Esophagus squamous epithelium (tissue), 5 donors: ENCODE measurements at places on chromosomes 1 and 21.

DNA sequence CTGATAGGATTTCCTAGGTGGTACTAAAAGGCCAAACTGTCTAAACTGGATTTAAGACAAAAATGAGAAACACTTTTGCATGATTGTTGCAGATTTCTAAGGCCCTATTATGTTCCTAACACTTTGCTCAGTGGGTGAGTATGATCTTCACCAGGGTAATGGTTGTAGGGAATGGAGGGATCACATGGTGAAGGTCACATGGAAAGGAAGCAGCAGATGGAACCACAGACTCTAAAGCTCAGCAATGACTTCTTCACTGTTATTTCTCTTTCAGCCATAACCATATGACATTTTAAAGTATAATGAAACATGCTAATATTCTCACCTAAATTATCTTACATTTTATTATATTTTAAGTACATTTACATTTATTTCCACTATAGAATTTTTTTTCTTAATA is 51.5 kb downstream of the CHRM3 start:
- H3K36me3 ChIP-seq, result no peaks in the 10 kb centered on the region
- H3K27me3 ChIP-seq, result no peaks in the 10 kb centered on the region
- no peak for DNase-seq
- no peak overlapping the region for H3K4me3 ChIP-seq

DNA sequence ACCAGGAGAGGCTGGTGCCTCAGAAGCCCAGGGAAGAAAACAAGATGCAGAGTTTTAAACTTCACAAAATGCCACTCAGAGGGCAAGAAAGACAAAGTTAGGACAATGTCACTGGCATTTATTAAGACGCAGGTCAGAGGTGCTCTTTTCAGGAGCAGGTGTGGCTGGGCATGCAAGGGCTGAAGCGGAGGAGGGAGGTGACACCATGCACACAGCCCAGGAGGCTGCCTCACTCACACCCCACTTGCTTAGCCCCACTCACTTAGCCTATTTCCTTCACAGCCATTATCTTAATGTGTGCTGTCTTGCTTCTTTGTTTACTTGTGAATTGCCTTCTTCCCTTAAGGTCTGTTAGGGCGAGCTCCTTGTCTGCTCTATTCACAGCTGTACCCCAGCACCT is 17.2 kb downstream of the HIVEP3 start:
- no peak for DNase-seq
- H3K4me3 ChIP-seq, result no peak overlapping the region

- no peak overlapping the region for H3K27ac ChIP-seq
- H3K36me3 ChIP-seq, result no peaks in the 10 kb centered on the region
- H3K27me3 ChIP-seq, result no peaks in the 10 kb centered on the region
- no peak for DNase-seq
- H3K4me3 ChIP-seq, result no peak overlapping the region
Measured at GRCh38 chr1:62906428-62906886, 122.5 kb downstream of the ATG4C start.

- no peak for DNase-seq
- no peaks in the 10 kb centered on the region for H3K36me3 ChIP-seq
- no peaks in the 10 kb centered on the region for H3K27me3 ChIP-seq
- H3K4me1 ChIP-seq, result no peaks in the 10 kb centered on the region
- no peak overlapping the region for H3K4me3 ChIP-seq
- no peak overlapping the region for H3K27ac ChIP-seq
Measured at GRCh38 chr1:80607064-80607463, 1193.7 kb upstream of the ADGRL2 start.

DNA sequence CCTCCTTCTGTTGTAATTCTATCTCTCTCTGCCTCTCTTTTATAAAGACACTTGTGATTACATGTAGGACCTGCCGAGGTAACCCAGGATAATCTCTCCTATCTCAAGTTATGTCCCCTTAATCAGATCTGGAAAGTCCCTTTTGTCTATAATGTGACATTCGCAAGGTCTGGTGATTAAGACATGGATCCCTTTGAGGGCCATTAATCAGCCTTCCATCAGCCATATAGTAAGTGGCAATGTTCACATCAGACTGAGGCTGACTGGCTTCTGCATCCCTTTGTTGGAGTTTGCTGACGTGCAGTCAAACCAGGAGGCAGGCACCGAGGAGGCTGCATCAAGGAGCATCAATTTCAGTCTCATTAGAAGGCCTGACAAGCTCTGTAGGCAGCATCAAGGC is 209.6 kb downstream of the BACH1 start:
- H3K4me1 ChIP-seq, result no peaks in the 10 kb centered on the region
- H3K27ac ChIP-seq, result no peak overlapping the region

GRCh38 chr1:56190806-56191365 is 388.5 kb downstream of the PLPP3 start:
- peaks cover 7% of the 10 kb centered on the region for H3K4me1 ChIP-seq
- no peaks in the 10 kb centered on the region for H3K36me3 ChIP-seq
- H3K27me3 ChIP-seq, result no peaks in the 10 kb centered on the region
- H3K27ac ChIP-seq, result no peak overlapping the region
- DNase-seq, result no peak

- H3K27ac ChIP-seq, result no peak overlapping the region
- no peaks in the 10 kb centered on the region for H3K36me3 ChIP-seq
- no peak overlapping the region for H3K4me3 ChIP-seq
- no peak for DNase-seq
Measured at GRCh38 chr1:116353155-116353554, 19.9 kb upstream of the ATP1A1 start.

DNA sequence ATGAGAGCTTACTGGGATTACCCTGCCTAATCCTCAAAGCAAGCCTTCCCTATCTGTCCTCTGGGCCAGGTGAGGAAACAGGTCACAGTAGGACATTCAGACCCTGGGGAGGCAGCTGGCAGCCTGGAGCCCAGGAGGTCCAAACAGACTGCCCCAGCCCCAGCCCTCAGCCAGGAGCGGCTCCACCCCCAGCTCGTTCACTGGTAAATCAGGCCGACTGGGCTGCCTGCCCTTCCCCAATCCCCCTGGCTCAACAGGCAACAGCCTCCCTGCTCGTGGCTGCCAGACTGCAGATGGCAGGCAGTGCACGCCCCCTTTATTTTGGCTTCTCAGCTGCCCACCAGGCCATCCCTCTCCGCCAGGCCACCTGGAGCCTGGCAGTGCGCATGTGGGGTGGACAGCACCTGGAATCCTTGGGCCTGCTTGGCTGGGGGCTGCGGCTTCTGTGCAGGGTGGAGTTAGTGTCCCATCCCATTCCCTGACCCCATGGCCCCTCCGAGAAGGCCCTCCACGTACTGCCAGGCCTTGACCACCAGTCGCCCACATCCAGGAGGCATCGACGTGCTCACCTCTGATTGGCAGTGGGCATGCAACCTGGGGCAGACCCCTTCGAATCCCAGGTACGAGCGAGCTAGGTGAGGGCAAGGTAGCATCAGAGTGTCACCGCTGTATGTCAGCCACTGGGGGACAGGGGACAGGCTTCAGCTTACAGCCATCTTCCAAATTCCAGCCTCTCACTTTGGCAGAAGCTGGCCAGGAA is 11.2 kb upstream of the ZNF670 start:
- H3K27me3 ChIP-seq, result no peaks in the 10 kb centered on the region
- H3K4me3 ChIP-seq, result no peak overlapping the region
- H3K36me3 ChIP-seq, result no peaks in the 10 kb centered on the region
- no peak for DNase-seq

- H3K4me1 ChIP-seq, result peaks cover 12% of the 10 kb centered on the region
- no peaks in the 10 kb centered on the region for H3K27me3 ChIP-seq
- H3K4me3 ChIP-seq, result peak within 1 kb of the TSS; percentile 81
- H3K27ac ChIP-seq, result peak within 1 kb of the TSS; percentile 92
- H3K36me3 ChIP-seq, result peaks cover 37% of the 10 kb centered on the region
Measured at GRCh38 chr21:25607151-25608043, at the start of gene MRPL39. Gene MRPL39, minus strand, starts transcription at chr21:25607481. Its CDS starts 6 bp downstream, at chr21:25607475.

DNA sequence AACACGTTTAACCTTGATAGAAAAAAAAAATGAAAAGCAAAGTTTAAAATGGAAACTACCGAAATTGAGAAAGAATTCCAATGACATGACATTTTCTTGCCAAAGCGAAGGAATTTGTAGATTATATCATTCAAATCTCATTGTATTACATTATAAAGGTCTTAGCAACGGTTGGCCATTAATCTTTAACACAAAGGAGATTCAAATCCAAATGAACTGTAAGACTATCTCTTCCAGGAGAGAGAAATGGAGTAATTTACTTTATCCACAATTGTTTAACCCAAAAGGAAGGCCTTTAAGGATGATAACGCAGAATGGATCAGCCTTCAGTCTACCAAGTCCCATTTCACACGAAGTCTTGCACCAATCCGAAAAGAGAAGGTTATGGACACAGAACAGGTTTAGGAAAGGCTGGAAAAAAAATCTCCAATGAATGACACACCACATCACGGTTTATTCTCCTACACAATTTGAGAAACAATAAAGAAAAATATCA is 1.5 kb downstream of the ENAH start:
- no peak for DNase-seq
- peak overlapping the region; percentile 97 for H3K27ac ChIP-seq
- no peaks in the 10 kb centered on the region for H3K36me3 ChIP-seq

- no peaks in the 10 kb centered on the region for H3K27me3 ChIP-seq
- peaks cover 34% of the 10 kb centered on the region for H3K36me3 ChIP-seq
- H3K4me1 ChIP-seq, result peaks cover 63% of the 10 kb centered on the region
Measured at GRCh38 chr1:8874230-8875201, 4.0 kb downstream of the ENO1 start.

DNA sequence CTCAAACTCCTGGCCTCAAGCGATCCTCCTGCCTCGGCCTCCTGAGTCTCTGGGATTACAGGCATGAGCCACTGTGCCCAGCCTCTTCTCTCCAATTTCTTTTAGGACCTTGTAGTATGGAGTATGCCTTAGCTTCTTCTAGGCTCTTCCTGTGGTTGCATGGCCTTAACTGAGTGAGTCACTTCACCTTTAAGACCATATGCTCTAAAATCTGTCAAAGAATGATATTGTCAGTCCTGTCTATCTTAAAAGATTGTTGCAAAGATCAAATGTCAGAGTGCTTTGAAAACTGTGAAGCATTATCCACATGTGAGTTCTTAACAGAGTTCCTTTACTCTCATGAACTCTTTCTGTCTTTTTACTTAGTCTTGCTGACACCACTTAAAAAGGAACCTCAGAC is 37.2 kb downstream of the ATP2B4 start:
- no peaks in the 10 kb centered on the region for H3K36me3 ChIP-seq
- H3K27me3 ChIP-seq, result no peaks in the 10 kb centered on the region
- H3K4me3 ChIP-seq, result no peak overlapping the region
- H3K4me1 ChIP-seq, result peaks cover 66% of the 10 kb centered on the region
- H3K27ac ChIP-seq, result peak overlapping the region; percentile 76
